Suppressor macrophage treated with lipopolysaccharide for 1 hour (primary cell): ENCODE measurements at places on chromosomes 3 and 15.

DNA sequence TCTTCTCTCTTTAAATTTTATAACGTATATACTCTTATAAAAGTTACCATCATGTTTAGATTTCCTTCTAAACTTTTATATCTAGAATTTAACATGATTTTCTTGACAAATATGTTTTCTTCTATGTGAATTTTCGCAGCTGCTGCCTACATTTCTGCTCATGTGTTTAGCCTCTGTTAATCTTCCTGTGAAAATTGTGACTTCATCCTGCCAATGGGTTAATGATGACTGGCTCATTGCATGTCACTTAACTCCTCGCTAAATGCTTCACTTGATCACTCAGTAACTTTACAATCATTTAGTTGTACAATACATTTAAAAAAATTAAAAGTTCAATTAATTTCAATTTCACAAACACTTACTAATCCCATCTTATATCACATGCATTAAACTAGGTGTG lies 178.1 kb downstream of the LPP start:
- DNase-seq = no peak

DNA sequence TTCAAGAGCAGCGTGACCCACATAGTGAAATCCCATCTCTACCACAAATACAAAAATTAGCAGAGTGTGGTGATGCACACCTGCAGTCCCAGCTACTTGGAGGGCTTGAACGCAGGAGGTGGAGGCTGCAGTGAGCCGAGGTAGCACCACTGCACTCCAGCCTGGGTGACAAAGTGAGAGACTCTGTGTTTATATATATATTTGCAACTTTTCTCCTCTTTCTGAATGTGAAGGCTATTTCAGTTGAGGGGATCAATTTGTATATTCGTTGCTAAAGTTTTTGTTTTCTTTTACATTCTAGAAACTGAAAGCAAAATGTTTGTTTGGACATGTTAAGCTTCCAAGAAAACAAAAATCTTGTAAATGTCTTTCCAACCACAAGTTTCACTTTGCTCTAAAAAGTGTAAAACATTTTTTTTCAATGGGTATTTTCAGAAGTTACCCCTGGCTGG lies 29.8 kb upstream of the FAM98B start:
- DNase-seq = no peak

GRCh38 chr3:185460719-185461350 lies 38.0 kb downstream of the TMEM41A start:
- peak; percentile 40 for DNase-seq

GRCh38 chr3:175193815-175194518 lies 334.8 kb downstream of the NAALADL2 start:
- no peak for DNase-seq

DNA sequence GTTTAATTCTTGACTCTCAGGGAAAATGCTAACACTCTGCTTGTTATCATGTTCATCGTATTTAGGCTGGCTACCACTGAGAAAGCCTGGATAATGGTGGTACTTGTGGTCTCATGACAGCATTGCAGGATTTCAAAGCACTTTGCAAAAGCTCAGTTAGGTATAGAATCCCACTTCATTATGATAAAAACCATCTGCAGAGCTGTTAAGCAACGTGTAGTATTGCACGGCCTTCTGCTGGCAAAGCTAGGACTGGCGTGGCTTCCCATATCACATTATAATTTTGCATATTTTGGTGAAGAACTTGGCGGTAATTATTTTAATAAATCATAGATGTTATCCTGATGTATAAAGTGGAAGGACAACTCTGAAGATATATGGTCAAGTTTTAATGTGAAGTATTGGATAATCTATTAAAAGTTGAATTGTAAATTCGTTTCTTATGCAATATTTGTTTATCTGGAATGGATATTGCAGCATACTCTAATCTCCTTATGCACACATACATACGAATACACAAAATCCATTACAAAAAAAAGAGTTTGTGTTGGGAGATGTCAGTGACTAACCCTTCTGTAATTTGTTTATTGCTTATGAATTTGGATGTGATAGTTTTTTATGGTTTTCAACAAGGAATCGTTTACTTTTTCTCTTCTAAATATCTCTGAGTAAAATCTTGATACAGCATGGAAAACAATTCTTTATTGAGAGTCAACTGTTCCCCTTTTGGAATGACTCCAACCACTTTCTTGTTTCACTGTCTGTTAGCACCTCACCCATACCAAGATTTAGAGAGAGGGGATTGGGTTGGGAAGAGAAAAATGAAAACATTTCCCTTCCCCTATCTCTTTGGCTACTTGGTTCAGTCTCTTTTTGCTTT lies 9.2 kb downstream of the RAB8B start:
- DNase-seq = no peak

GRCh38 chr3:186254676-186255650 lies 107.1 kb downstream of the DGKG start:
- DNase-seq = peak; percentile 91

- DNase-seq = no peak
Measured at GRCh38 chr3:118578559-118578958, 456.1 kb downstream of the IGSF11 start.

- no peak for DNase-seq
Measured at GRCh38 chr15:31025996-31026395, 34.6 kb upstream of the MTMR10 start.

DNA sequence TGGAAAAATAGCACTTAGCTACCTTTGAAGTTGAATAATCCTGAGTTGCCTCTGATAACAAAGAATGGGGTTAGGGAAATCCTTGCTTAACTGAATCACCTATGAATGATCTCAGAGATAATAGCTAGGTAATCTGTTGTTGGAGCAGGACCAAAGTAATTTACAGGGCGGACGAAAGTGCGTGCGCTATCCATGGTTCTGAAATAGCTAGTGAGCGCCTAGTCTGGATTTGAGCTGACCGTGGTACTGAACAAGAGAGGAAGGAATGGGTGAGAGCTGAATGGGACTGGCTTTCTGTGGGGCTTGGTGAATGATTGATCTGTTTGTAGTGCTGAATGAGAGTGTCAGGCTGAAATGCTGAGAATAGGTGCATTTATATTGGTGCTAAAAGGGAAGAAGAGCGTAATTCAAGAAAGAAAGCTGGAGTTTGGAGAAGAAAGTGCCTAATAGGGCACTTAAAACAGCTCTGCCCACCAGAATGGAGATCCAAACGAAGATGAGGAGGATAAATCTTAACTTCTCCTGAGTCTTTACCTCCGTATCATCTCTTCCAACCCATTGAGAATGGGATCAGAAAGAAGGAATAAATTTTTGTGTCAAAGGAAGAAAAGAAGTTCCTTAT lies 10.1 kb downstream of the SCN10A start:
- peak; percentile 75 for DNase-seq

GRCh38 chr3:101591071-101591470 lies 17.1 kb downstream of the PCNP start:
- DNase-seq = no peak

GRCh38 chr3:26681632-26682031 lies 59.1 kb downstream of the LRRC3B start:
- DNase-seq = no peak

DNA sequence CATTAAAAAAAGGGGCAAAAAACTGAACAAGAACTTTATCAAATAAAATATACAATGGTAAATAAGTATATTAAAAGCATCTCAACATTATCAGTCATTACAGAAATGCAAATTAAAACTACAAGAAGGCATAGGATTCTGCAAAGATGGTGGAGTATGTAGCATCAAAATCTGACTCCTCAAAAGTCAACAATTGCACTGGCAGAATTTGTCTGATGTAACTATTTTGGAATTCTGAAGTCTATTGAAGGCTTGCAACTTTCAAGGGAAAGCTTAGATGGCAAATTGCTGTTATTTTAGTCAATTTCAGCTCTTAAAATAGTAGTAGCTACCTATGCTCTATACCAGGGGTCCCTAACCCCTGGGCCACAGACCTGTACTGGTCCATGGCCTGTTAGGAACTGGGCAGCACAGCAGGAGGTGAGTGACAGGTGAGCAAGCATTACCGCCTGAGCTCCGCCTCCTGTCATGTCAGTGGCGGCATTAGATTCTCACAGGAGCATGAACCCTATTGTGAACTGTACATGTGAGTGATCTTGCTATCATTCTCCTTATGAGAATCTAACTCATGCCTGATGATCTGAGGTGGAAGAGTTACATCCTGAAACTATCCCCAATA lies 107.6 kb downstream of the TGFBR2 start:
- DNase-seq = no peak

GRCh38 chr3:71520161-71521020 lies 63.1 kb downstream of the FOXP1 start:
- DNase-seq = no peak

- no peak for DNase-seq
Measured at GRCh38 chr3:87810452-87811016, 248.3 kb downstream of the CGGBP1 start.

DNA sequence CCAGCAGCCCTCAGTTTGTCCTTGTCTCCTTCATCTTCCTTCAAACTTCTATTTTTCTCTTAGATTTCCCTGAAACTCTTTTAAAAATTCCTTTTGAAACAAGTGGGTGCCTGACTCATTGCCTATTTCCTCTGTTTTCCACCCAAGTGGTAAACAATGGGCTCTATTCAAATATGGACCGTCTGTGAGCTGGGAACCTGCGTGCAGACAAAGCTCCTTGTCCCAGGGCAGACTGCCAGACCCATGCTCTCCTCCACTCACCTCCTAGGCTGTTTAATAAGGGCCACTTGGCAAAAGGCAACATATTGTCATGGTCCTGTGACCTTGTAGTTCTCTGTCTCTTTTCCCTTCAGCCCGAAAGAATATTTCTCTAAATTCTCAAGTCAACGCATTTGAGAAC lies 332.7 kb upstream of the THBS1 start:
- DNase-seq = no peak

DNA sequence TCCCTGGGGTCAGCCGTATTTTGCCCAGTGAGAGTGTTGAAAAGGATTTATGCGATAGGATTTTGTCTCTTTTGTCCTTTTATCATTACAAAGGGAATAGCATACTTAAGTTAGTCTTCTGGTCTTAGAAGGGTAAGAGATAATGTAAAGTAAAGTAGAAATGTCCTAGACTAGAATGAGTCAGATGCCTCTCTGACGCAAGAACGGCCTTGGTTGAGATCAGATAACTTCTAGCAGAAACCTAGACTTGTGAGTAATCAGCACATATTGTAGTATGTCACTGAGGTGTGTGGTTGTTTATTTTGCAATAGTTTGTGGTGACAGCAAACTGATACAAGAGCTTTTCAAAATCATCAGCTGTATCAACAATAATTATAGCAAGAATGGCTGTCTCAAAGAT lies 866.1 kb downstream of the NSUN3 start:
- DNase-seq = peak; percentile 3

- DNase-seq = no peak
Measured at GRCh38 chr15:50248994-50249582, 16.4 kb downstream of the HDC start.

DNA sequence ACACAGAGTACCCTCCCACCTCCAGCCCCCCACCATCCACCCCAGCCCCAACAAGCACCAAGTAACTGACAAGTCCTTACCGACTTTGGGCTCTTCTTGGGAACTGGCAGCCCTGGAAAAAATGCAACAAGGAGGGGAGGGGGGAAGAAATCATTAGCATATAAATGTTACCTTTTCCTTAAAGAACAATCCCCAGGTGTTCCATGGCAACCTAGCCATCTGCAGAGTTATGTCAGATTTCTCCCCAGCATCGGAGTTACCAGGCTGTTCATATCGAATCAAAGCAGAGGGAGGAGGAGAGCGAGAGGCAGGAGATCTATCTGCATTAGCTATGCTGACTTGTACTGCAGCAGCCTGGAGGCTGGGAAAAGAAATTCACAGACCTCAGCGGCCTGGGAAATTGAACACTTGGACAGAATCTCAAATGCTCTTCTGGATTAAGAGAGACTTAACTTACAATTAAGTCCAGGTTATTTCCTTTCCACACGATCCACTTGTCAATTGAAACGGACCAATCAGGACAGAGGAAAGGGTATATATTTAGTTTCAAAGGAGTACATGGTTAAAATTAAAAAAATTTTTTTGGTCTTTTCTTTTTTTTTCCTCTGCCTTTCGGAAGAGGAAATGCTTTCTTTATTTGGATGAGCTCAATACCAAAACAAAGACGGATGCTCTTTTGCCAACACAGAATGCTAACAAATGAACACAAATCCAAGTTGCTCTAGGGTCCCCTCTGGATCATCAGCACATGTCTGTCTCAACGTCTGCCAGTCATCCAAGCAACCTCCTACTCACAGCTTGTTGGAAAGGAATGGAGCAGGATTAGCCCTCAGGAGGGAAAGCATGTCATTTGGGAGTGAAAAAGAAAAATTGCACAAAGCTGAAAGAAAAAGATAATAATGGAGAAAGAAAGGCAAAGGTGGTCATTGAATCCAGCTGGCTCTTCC lies 637.1 kb downstream of the MAGI1 start:
- DNase-seq = no peak

DNA sequence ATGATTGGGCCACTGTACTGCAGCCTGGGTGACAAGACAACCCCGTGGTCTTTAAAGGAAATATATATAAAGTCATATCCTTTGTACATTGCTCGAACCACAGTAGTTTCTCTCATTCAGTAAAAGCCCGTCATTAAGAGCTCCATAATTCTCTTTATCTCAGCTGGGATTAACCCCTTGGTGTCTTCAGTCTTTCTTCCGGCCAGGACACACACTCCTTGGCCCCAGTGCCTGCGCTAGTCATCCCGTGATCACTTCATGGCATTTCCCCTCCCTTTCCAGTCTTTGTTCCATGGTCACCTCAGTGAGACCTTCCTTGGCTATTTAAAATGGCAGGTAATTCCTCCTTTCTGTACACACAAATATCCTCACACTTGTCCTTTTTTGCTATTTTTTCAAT lies 3.3 kb downstream of the RPL35A start:
- DNase-seq = no peak

- DNase-seq = no peak
Measured at GRCh38 chr3:1561427-1561826, 468.6 kb downstream of the CNTN6 start.

GRCh38 chr3:141915016-141915415 lies 38.6 kb downstream of the ATP1B3 start:
- no peak for DNase-seq

GRCh38 chr15:76501726-76502125 lies 165.2 kb downstream of the ISL2 start:
- no peak for DNase-seq

- no peak for DNase-seq
Measured at GRCh38 chr3:157441102-157441624, 4.5 kb downstream of the PTX3 start.

DNA sequence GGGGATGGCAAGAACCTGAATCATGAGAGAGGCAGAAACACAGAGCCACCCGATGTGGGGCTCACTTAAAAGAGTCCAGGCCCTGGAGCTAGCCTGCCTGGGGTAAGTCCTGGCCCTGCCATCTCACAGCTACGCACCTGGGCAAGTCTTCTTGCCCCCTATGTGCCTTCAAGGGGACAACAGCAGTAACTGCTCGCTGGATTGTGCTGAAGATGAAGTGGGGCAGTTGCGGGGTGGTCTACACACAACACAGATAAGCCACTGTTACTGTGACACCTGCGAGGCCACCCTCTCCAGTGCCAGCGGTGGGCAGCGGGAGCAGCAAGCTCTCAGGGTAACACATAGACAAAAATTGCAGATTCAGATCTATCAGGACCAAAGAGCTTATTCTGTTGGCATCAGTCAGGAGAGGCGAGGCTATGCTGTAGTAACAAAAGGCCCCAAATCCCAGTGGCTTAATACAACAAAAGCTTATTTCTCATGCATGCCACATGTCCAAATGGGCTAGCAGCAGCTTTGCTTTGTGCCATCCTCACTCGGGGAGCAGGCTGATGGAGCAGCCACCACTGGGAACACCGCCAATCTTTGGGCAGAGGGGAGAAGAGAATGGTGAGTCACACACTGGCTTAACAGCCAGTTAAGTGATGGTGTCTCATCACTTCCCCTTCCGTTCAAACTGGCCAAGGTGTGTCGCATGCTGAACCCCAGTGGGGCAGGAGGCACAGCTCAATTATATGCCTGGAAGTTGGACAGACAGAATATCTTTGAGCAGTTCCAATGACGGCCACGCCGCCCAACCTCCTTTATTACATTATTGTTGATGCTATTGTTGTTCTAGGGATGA lies 78.3 kb downstream of the WNT7A start:
- DNase-seq = peak; percentile 1
